ENCODE measurements at places on chromosomes 5 and 9.

GRCh38 chr5:40672425-40672824 lies 7.3 kb upstream of the PTGER4 start:
- DNase-seq, result no peak

DNA sequence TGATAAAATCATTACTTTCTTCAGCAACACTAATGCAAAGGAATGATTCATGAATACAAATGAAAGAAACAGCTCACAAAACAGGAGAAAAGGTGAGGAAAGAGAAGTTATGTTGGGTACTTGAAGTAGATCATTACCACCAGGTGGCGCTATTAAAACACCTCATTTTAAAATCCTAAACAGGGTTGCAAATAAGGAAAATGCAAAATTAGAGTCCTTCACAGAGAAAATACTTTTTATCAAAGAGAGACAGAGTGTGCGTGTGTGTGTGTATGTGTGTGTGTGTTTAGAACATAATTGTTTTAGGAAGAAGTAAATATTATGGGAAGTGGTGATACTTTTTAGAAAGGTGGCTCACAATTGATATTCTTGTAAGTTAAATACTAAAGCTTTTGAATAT lies 49.5 kb upstream of the CD180 start:
- peak; percentile 72 for DNase-seq

- DNase-seq, result no peak
Observed at GRCh38 chr5:34717426-34718327, 61.5 kb downstream of the RAI14 start.

DNA sequence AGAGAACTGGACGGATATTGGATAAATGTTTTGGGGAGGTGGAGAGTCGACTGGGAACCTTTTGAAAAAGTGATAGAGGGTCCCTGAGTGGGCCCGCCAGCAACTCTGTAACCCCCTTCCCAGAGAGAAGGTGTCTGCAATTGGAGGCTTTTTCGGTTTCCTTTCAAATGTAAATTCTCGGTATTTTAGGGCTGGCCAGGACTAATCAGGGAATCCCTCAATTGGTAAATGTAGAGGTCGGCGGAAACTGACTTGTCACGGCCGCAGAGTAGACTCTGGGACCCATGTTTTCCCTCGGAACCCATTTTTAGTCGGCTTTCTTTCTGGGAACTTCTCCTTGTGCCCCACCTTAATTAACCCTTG lies 524 bp downstream of the CCNB1 start:
- DNase-seq, result no peak

DNA sequence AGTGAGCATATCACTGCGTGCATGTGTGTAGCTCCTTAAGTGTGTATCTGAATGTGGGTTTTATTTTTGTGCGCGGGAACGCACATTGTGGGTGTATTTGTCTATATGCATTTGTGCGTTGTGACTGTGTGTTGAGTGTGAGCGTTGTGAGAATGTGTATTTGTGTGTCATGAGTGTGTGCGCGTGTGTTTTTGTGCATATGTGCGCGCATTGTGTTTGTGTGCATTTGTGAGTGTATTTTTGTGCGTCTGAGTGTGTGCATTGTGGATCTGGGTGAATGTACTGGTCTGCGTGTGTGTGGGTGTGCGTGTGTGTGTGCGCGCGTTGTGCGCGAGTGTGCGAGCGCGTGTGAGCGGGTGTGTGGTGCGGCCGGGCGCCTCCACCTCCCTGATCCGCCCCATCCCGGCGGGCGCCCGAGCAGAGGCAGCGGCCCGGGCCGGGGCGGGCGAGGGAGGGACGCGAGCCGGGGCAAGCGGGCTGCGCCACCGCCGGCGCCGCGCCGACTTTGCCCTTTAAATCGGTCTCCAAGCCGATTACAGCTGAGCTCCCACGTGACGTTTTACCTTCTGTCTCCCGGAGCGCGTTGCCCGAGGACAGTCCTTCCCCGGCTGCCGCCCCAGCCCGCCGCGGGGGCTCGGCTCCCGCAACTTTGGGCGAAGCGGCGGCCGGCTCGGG lies at the start of gene RASGRF2:
RASGRF2 (plus strand) TSS at position 596 of the 675 bp plus-strand sequence. CDS start 376 bp downstream, outside the sequence.
- DNase-seq, result peak; percentile 55

DNA sequence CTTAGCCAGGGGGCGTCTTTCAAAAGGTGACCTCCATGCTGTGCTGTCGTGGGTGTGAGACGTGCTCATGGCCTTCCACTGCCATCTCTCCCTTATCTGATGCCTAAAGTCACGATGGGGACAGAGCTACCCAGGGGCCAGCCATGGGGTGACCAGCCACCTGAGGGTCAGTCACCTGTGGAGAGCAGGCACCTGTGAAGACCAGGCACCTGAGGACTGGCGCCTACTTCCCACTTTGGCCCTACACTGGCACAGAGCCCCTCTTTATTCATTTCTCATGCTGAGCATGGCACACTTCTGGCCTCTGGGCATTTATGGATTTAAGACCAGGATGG lies 6.4 kb upstream of the EXOC3 start:
- no peak for DNase-seq

- no peak for DNase-seq
Observed at GRCh38 chr5:110262749-110263148, 463.7 kb downstream of the TMEM232 start.

DNA sequence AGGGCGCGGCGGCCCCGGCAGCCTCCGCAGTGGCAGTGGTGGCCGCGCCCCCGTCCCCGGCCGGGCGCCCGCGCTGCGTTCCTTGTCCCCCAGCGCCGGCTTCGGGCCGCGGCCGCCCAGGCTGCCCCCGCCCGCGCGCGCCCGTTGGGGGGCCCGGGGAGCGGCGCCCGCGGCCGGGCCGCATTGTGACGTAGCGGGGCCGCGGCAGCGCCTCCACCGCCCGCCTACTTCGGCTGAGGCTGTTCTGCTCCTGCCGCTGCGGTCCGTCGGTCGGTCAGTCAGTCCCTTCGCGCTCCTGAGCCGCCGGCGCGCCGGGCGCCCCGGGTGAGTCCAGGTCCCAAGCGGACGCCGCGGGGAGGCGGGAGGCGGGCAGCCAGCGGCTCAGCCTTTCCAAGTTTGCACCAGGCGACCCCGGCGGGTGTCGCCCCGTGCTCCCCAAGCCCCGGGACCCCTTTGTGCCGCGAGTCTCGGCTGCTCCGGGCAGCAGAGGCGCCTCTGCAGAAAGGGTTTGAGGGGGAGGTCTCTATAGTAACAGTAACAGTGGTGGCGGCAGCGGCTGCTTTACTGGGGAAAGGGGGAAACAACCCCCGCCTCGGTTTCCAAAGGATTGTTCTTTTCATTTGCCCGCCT lies at the start of gene SNCAIP:
SNCAIP (plus strand) TSS at position 277 of the 630 bp plus-strand sequence. CDS start 78,898 bp downstream, outside the sequence.
- no peak for DNase-seq

DNA sequence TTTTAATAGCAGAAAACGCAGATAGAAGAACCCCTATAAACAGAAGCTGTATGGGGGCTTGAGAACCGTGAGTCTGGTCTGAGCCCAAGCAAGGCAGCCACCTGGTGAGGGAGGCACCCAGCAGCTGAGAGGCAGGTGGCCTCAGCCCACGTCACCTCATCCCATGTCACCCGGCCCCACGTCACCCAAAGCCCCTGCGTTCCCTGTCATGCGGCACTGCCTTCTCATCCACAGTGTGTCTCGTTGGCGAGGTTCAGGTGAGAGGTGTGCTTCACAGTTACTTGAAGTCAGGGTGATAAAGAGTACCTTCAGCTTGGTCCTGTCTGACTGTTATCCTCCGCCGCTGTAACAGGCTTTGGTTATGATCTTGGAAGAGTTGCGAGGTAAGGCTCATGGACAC lies 80.6 kb upstream of the IRX4 start:
- no peak for DNase-seq

- DNase-seq, result no peak
Observed at GRCh38 chr9:94804316-94804715, 77.8 kb downstream of the AOPEP start.

DNA sequence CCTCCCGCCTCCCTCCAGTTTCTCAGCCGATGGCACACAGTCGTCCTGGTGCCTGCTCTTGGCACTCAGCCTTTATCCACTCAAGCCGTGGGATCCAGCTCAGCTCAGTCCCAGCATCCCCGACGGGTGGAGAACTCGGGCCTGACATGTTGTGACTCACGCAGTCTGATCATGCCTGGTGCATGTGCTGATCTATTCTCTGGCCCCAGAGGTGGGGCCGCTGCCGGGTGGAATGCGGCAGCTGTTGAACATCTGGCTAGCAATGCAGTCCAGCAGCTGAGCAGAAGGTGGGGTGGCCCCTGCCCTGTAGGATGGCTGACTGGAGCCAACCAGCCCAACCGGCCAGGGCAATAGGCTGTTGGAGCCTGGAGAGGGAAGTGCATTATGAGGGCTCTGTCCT lies 1.7 kb upstream of the AIF1L start:
- no peak for DNase-seq

DNA sequence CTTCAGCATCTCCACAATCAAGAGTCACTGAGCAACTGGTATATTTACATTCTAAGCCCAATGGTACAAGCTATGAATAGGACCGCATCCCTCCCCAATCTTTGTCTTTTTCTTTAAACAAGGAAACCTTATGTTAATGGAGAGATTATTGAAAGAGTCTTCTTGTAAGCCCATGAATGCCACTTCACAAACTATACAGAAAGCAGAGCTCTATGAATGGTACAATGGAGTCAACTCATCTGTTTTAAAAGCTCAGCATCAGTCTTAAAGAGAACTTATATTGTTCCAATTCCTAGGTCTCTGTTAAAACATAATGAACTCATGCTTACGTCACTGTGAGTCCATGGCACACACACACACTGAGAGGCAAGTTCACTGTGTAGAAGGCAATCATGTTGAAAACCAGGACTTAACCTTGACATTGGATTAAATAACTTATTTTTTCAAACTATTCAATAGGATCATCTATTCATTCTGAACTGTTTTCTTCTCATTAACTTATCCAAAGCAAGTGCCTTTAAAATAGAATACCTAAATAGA lies 4.5 kb downstream of the NREP start:
- DNase-seq, result no peak

GRCh38 chr5:100430268-100431195 lies 104.6 kb upstream of the FAM174A start:
- peak; percentile 13 for DNase-seq

DNA sequence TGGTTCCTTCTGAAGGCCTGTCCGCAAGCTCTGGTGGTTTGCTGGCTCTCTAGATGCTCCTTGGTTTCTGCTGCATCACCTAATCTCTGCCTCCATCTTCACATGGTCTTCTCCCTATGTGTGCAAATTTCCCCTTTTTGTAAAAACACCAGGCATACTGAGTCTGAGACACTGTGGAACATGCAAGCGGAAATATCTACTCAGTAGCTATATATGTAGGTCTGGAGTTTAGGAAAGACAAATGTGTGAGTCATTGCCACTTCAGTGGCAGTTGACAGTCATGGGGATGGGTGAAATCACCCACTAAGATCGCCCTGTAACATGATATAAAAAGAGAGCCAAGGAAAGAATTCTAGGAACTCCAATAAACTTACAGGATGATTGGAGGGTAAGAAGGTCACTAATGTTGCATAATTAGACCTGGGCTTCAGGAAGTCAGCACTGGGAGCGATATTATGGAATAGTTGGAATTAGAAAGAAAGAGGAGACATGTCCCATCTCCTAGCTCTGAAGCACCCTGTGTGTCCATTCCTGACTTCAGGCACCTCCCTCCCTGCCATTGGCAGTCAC lies 22.7 kb upstream of the UBLCP1 start:
- no peak for DNase-seq

- DNase-seq, result no peak
Observed at GRCh38 chr5:35302544-35302943, 72.3 kb upstream of the PRLR start.

GRCh38 chr9:80699511-80699998 lies 989.8 kb downstream of the TLE1 start:
- DNase-seq, result no peak

- DNase-seq, result no peak
Observed at GRCh38 chr9:127640908-127641545, 28.9 kb downstream of the STXBP1 start.

- no peak for DNase-seq
Observed at GRCh38 chr5:134798468-134798867, 39.9 kb downstream of the DDX46 start.

GRCh38 chr9:133490865-133491655 lies 12.2 kb upstream of the SLC2A6 start:
- no peak for DNase-seq

GRCh38 chr5:172999372-172999973 lies 15.9 kb downstream of the ATP6V0E1 start:
- no peak for DNase-seq

DNA sequence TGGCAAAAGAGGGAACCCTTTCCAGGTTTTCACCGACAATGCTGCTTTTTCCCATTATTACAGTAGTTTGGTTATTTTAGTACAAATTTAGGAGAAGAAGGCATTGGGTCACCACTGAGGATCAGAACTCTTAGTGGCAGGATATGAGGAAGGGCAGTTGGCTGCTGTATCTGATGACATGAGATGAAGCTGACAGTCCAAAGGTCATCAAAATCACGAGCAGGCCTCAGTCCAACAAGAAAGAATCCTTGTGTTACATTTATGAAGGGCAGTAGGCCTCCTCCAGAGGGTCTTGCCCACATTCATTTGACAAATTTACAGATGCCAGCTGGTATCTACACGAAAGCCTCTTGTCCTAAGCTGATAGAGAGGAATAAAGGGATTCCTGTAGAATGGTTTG lies 49.5 kb upstream of the COL15A1 start:
- no peak for DNase-seq

DNA sequence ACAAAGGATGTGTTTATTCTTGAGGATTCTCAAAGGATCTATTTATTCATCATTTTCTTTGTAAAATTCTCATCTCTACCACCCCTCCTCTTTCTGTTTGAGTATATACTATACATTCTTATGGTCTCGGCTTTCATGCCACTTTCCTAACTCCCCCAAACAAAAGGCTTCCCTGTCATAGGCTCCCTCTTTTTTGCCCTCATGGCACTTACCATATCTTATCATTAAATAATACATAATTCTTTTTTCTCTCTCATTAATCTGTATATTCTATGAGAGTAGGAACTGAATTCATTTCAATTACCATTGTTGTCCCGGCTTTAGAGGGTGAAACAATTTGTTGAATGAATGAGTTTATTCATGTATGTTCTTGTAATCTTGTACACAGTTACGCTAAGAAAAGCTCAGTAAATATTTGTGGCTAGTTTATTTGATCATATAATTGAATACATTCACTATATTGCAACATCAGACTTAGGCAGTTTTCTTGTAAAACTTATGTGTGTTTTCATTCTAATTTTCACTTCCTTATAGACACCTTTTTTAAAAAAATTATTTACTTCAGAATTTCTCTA lies 254.6 kb downstream of the EDIL3 start:
- no peak for DNase-seq

GRCh38 chr5:135158982-135159381 lies 125.0 kb upstream of the PITX1 start:
- DNase-seq, result no peak

DNA sequence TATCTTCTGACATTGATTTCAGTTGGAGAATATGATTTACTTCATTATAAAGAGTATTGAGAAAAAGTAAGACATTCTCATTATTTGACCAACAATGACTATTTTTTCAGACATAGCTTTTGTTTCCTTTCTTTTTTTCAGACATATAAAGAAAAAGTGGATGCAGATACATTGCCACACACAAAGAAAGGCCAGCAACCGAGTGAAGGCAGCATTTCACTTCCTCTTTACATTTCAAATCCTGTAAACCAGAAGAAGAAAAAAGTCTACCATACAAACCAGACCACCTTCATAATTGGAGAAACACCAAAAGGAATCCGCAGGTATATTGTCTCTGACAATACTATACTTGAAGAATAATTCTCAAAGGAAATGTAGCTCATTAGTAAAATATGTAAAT lies 128.9 kb downstream of the ERCC6L2 start:
- DNase-seq, result no peak

GRCh38 chr9:129557192-129558036 lies 63.5 kb downstream of the C9orf50 start:
- no peak for DNase-seq
